ENCODE measurements at places on chromosomes 3 and 15. TPM values are rescaled to one million over a fixed set of nuclear protein-coding genes. Genes with fewer than 3 reads are reported as not detected.

GPR87 gene
- not detected for polyA plus RNA-seq

DNA sequence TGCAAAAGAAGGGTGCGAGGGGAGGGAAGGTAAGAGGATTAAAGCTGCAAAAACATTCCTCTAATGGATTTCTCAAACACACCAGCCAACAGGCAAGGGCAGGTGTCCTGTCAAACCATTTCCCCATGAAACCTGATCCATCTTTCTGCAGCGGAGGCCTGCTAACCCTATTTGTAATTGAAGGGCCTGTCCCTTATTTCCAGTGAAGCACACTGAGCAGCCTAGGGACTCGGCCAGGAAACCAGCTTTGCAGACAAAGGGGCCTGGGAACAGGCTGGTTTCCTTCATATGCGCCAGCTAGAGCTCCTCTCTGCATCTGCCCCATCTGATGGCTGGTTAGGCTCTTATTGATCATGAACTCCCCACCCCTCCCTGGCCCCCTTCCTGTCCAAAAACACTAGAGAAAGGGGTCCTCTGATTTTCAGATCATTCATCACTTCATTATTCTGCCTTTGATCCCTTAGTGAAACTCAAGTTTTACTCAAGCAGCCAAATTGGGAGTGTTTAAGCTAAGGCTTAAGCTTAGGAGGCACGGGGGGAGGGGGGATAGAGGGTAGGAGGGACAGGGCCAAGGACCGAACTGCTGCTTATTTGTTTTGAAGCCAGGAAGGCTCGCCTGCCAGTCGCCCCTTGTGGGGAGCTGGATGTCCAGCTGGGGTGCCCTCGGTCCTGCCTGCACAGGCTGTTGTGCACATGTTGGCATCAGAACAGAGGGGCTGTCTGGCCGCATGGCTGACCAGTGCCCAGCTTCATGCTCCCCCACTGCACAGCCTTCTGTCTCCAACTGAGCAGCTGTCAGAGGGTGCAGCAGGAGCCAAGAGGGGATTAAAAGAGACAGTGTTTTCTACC, 53.1 kb downstream of the BOC start:
- no peak for DNase-seq

DNA sequence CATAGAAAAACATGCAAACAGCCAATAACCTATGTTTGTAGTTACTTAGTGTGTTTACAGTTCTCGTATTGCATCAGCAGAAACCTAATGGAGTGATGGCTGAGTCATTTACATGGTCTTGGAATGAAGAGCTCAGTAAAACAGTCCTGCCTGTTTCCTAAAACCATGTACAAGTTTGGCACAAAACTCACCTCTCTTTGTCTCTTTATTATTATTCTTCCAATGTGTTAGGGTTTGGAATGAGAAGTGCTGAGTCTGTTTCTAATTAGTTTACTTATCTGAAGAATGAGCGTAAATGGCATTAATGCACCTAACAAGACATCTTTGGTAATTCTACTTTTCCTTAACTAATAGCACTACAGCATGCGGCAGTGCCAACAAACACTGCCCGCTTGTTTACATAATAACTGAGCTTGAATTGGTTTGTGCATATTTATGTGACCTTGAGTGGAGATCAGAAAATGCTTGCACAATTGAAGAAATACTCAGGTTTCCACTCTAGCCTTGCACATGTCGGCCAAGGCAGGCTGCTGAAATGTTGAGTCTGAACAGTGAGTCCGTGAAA, 385.4 kb upstream of the SEMA6D start:
- peak; percentile 19 for DNase-seq

DNA sequence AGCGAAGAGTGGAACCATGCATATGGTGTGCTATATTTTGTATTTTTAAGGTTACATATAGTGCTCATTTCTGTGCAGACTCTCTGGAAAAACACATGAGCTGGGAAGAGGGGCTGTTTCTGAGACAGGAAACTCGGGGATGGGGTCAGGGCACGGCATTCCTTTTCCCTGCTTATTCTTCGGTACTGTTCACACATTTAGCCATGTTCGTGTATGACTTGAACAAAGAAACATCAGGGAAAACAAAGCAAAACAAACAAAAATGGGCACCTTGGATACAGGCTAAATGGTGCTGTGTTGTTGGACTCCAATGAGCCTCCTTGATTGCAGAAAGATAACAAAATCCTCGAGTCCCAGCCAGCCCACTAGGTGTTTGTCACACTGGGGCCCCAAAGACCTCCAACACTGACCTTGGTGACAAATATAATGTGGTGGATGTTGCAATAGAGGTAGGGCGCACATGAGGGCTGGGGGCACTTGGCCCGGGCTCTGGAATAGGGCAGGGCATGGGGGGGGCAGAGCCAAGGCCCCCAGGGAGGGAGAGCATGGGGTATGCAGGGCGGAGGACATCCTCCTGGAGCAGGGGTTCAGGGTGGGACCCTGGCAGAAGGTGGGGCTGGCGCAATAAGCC, 19.3 kb downstream of the DNASE1L3 start:
- DNase-seq = no peak

- no peak for DNase-seq
These were observed 7.1 kb downstream of the SEMA7A start for GRCh38 chr15:74426404-74427281.

PFN2 gene
- 250 TPM for polyA plus RNA-seq

FSIP1 gene
- 1.1 TPM for polyA plus RNA-seq

All from muscle of back (tissue), 13 donors.